ENCODE measurements at places on chromosomes 6 and 20.
A peak's percentile ranks its signal among the peaks of the same experiment; 100 is the strongest.

- DNase-seq: no peak
These were observed 2.4 kb downstream of the RHAG start for GRCh38 chr6:49634092-49634835.

DNA sequence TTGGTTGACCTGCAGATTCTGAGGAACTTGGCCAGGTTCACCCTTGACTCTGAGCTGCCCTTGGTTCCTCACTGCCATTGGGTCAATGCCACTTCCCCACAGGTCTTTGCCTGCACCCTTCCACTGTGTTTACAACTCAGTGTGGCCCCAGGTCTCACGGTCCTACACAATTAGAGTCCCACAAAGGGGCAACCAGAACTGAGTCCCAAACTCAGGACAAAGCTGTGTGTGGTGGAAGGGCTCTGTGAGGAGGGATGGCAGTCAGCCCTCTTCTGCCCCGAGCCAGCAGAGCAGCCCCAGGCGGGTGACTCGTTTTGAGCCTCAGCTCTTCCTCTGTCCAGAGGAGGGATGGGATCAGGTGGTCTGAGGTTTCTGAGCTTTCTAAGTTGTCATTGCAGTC is 69.5 kb downstream of the NPEPL1 start:
- DNase-seq: no peak

DNA sequence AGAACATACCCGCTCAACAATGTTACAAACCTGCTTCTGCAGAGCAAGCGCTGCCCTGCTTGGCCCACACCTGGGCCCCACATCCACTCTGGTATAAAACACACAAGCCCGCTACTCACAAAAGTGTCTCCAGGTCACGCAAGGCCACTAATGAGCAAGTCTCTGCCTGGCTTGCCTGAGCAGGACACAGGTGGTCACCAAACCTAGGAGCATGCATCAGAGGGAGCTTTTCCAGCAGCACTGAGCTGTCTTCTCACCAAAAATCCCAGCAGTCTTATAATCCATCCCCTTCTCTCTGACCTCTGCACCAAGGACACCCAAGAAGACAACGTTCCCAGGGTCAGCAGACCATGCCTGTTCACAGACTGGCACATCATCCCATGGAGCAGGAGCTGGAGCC is 100.8 kb downstream of the DLL1 start:
- no peak for DNase-seq

GRCh38 chr6:159311618-159312017 is 142.4 kb downstream of the FNDC1 start:
- DNase-seq: no peak

- no peak for DNase-seq
These were observed 184.7 kb upstream of the JARID2 start for GRCh38 chr6:15061180-15061641.

- DNase-seq: no peak
These were observed 118.4 kb upstream of the TRAF3IP2 start for GRCh38 chr6:111724039-111724438.

GRCh38 chr6:124536842-124537191 is 425.4 kb upstream of the RNF217 start:
- DNase-seq: no peak

GRCh38 chr6:36949636-36950035 is 4.9 kb upstream of the PI16 start:
- DNase-seq: no peak

GRCh38 chr20:19308146-19308545 is 95.7 kb downstream of the SLC24A3 start:
- DNase-seq: no peak

- no peak for DNase-seq
These were observed 898.2 kb downstream of the KIF16B start for GRCh38 chr20:15675061-15675514.

DNA sequence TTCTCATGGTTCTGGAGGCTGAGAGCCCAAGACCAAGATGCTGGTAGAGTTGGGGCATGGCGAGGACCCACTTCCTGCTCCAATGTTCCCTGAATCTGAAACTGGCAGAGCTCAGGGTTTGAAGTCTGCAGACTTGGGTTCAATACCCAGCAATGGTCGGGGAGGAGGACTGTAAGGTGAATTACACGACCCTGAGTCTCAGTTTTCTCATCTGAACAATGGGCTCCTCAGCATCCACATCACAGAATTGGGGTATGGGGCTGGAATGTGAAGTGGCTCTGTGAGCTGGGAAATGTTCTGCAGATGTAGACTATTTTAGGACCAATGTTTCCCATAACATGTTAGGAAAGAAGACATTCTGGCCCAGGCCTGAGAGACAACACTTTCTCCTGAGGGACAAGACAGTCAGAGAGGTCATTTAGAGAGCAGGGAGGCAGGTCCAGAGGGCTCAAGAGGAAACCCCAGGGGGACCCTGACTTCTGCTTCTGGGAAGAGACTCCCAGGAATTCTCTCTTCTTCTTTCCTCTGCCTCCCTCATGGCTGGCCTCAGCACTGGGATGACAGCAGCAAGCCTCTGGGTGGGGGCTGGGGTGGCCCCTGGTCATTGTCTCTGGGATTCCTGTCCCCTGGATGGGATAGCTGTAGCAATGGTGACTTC is 141.3 kb upstream of the PMEPA1 start:
- no peak for DNase-seq

DNA sequence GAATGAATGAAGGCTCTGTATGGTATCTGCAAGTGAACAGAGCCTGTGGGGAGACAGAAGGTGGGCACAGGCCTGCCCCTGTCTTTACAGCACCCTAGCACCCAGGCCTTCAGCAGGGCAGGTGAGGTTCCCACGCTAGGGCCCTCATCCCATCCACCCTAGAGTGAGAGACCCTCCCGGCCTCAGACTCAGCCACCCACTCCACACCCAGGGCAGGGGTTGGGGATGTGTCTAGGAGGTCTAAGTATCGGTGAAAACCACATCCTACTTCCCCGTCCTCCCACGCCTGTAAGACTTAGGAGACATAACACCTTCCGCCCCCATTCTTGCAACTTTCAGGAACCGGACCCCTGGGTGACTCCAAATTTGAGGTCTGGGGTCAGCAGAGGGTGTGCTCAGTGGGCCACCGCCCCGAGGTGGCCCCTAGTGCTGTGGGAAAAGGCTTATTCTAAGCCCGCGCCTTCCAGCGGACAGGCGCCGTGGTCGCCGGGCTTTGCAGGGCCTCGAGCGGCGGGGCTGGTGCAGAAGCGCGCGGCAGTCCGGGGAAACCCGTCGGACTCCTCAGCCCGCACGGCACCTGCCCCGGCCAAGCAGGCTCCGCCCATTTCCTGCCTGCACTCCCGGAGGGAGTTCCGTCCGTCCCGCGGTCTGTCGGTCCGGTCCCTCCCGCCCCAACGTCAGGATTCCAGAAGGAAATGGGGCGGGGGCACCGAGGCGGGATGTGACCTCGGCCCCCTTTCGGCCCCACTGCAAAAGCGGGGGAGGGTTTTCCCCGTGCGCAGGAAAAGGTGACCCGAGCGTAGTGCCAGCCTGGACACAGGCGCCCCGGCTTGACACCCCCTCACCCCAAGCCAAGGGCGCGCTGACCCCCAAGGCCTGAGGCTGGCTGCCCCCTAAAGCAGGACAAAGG is 868 bp downstream of the SAMD10 start:
- peak; percentile 83 for DNase-seq

DNA sequence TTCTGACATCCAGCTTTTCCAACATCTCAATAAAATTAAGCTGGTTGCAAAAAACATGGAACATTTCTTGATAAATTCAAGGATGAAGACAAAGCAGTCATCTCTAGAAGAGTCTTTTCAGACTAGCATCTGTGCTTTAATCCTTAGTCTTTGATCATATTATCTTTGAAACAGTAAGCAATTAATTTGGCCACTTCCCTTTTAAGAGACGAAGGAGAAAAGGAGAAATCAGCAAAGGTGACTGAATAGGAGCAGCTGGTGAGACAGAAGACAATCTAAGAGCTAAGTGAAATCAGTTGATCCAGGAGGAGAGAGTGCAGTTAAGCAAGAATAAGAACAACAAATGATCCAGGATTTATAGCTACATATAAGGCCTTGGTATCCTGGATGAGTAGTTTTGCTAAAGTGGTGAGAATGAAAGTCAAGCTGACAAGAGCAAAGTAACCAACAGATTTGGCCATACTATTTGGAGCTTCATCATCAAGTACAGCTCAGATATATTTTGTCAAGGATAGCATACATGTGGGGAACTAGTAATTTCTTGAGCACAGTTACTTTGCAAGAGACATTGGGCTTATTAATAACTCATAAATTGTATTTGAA is 215.5 kb downstream of the ADGB start:
- DNase-seq: no peak

DNA sequence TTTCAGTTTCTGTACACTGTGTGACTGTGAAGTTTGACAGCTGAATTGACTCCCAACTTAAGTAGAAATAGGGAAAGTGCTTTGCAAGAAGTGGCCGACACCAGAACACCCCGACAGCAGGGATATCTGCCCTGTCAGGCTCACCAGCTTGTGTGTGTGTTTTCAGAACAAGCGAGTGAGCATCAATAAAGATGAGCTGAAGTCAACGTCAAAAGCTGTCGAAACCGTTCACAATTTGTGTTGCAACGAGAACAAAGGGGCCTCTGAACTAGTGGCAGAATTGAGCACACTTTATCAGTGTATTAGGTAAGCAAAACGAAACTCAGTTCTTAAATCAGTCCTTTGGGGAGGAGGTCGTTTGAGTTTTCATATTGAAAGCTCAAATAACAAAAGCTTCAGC is 10.7 kb downstream of the NELFCD start:
- DNase-seq: no peak

GRCh38 chr6:107715550-107716321 is 108.4 kb downstream of the SCML4 start:
- no peak for DNase-seq

All from stimulated activated naive CD8-positive, alpha-beta T cell treated with anti-CD3 and anti-CD28 coated beads, Interleukin-15, Interleukin-2, amounts not matched to agents 100 U/mL and 50 U/mL, for 24 hours (primary cell).